ENCODE measurements at places on chromosomes 3 and 15.

DNA sequence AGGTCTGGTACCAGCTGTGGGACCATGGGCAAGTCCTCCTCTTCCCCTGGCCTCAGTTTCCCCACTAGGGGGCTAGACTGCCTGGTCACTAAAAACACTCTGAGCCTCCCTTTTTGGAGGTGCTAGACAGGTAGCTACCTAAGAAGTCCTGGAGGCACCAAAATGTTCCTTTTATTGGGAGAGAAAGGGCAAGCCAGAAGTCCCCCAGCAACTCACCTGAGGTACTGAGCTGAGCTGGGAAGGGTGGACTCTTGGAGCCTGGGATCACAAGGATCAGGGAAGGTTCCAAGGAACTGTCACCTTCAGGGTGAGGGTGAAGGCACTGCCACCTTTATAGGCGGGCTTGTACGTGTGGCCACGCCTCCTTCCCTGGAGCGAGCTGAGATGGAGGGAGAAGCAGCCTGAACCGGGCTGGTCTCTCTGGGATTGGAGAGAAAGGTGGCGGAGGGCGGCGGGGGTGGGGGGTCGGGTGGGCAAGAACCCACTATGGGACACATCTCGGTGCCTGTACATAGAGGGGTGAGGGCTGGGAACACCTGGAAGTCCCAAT, at the start of gene CYP1A1:
Gene CYP1A1, minus strand, starts transcription at position 304 of the 550 bp plus-strand sequence. CDS start 2,431 bp downstream, outside the sequence.
- DNase-seq: no peak

DNA sequence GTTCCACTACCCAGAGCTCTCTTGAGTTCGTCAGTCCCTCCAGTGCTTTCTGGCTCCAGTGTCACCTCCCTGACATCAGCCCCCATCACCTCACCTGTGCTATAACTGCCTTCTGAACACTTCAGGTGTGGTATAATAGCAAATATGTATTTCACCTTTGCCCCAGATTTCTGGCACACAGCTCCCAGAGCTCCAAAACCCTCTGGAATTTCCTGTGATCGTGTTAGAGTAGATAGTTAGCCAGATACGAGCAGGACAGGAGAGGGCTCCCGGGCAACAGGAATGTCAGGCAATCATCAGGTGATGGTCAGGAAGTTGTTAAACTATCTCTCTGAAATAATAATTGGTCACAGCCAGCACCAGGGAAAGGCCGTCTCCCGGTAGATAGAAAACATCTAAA, 22.6 kb upstream of the LIMD1 start:
- no peak for DNase-seq

DNA sequence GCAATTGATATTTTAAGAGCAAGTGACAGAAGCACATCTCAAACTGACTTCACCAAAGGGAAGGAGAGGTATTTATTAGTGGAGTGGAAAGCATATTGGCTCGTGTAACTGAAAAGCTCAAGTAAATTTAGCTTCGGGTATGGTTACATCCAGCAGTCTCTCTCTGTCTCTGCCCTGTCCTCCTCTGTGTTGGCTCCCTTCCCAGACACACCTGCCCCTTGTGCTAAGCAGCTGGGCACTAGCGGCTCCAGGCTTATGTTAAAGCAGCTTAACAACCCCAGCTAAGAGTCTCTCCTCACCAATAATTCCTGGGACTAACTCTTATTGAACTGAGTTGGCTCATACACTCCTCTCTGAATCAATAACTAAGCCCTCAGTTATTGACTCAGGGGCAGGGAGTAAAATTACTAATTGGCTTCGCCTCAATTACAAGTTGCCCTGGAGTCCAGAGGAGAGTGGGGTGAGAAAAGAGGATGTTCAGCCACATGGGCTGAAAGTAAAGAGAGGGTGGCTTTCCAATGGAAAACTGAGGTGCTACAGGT, 12.8 kb upstream of the SH3BP5 start:
- DNase-seq: no peak

GRCh38 chr3:178202194-178202593, 334.0 kb upstream of the KCNMB2 start:
- no peak for DNase-seq

GRCh38 chr3:122875547-122876127, 80.8 kb downstream of the SLC49A4 start:
- no peak for DNase-seq

DNA sequence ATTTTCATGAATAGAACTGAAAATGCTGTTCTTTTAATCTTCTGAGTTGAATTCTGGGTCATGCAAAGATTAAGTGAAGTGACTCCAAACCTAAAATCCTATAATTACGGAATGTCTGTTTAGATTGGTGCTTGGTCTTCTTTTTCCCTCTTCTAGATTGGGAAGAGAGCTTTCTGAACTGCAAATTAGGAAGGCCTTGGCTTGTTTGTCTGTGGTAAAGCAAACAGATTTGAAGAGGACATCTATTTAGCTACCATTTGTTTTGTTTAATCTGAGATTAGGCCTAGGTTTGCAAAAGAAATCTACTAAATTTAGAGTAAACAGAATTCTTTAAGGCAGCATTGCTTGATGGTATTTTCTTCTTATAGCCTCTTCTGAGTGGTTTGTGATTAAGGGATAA, 23.5 kb downstream of the PAQR9 start:
- DNase-seq: no peak

GRCh38 chr3:38119248-38119544, 17.7 kb downstream of the ACAA1 start:
- no peak for DNase-seq

GRCh38 chr3:23746441-23746840, 59.3 kb upstream of the UBE2E1 start:
- no peak for DNase-seq

- no peak for DNase-seq
Observed at GRCh38 chr15:35669432-35670045, 123.6 kb upstream of the DPH6 start.

DNA sequence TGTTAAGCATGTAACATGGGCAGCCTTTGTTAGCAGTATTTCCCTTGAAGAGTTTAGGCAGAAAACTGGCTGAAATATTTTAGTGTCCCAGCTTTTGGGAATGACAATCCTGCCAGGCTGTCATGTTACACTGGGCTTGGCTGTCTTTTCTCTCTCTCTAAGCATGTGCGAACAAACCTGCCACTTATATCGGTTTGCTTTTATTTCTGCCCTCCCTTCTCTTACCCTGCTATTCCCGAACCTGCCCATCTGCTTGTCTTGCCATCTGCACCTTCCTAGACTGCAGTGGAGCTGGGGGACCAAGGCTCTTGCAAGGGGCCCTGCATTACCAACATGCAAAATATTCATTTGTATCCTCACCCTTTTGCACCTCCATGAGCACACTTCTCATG, 339.6 kb downstream of the EPHB1 start:
- no peak for DNase-seq

DNA sequence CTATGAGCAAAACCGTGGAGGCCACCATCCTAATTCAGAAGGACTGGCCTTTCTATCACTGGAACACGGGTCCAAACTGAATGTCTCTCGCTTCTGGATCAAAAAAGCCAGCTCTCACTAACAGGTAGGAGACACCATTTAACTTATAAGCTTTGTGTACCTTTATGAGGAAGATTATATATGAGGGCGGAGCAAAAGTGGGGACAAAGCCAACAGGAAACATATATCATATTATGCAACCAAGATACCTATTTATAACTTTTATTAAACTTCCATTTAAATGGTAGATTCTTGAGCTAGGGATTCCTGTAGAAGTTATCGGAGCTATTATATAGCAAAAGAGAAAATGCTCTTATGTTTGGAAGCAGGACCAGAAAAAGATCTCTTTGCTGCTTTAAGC, 78.4 kb downstream of the IGF2BP2 start:
- DNase-seq: no peak

DNA sequence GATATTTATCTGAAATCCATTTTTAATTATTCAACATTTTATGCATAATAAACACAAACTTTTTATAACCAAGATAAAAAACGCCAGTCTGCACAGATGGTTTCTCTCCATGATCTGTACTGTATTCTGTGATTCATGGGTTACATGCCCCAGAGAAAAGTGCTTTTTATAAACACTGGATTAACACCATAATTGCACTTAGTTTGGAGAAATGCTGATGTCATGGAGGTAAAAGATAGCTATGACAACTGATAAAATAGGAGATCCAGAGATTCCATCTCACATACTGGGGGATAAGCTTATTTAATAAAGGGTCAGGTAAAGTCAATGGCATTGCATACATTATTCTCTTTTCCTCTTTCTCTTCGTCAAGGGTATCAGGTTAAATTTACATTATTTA, 1460.4 kb upstream of the ALCAM start:
- no peak for DNase-seq

GRCh38 chr3:127749787-127750225, 72.5 kb downstream of the MGLL start:
- no peak for DNase-seq

DNA sequence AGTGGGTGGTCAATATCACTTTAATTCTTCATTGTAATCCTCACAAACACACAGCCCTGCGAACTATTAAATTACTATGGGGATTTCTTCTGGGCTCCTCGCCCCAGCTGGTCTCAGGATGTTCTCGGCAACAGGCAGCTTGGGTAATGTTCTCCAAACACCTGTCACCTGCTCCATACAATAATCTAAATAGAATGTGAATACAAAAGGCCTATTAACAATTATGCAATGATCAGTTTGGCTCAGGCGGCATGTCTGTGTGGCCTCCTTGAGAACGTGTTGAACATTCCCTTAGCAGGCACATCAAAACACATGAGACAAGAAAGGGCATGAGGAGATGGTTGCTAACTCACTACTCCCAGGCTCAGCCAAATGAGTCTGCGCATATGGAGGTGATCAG, 158.6 kb upstream of the KBTBD8 start:
- no peak for DNase-seq

DNA sequence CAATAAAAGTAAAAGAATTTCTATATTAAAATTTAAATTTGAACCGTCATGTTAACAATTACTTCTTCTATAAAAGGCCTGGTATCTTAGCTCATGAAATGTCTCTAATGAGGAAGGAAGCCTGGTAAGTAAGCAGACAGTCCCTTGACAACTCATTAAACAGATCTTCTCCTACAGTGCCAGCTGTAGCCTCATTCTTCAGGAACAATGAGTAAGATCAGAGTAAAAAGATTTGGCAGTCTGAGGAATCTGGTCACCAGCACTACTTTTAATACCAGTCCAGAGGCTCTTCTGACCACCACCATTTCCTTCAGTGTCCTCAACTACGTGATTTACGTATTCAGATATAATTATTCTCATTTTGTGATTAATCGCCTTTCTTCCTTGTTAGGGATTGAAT, 955.0 kb upstream of the ALCAM start:
- DNase-seq: no peak

DNA sequence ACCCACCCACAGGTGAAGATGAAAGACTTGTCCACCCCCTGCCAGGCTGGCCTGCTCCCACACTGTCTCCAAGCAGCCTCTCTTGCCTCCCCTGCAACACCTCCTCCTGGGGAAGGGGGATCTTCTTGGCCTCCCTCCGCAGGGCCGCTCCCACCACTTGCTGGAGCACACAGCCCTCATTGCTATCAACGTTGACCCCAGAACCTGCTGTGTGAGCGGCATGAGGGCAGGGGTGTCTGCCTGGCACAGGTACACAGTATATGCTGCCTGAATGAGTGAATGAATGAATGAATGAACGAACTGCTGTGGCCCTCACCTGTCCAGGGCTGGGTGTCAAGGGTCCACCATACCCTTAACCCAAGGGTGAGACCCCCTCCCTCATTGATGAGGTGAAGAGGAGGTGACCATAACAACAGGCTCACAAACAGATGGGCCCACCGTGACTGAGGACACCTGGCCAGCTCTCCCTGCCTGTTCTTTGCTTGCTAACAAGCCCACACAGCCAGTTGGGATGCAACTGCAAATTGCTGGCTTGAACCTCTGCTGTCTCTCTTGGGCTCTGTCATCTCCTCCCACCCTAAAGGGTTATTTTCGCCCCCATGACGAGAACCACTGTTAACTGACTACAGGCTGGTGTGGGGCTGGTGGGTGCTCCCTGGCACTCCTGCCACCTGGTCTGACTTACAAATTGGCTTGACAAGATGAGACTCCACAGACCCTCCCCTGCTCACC, 22.5 kb downstream of the SLC41A3 start:
- no peak for DNase-seq

- no peak for DNase-seq
Observed at GRCh38 chr3:149494022-149494758, 19.7 kb downstream of the TM4SF4 start.

GRCh38 chr15:99953886-99954285, 220.6 kb upstream of the LYSMD4 start:
- no peak for DNase-seq

- DNase-seq: no peak
Observed at GRCh38 chr3:139778682-139779233, 101.0 kb upstream of the NMNAT3 start.

- no peak for DNase-seq
Observed at GRCh38 chr3:45712434-45713110, 23.4 kb downstream of the SACM1L start.

- no peak for DNase-seq
Observed at GRCh38 chr3:11720917-11721411, 77.2 kb upstream of the VGLL4 start.

GRCh38 chr3:20743553-20744321, 557.7 kb upstream of the SGO1 start:
- no peak for DNase-seq

DNA sequence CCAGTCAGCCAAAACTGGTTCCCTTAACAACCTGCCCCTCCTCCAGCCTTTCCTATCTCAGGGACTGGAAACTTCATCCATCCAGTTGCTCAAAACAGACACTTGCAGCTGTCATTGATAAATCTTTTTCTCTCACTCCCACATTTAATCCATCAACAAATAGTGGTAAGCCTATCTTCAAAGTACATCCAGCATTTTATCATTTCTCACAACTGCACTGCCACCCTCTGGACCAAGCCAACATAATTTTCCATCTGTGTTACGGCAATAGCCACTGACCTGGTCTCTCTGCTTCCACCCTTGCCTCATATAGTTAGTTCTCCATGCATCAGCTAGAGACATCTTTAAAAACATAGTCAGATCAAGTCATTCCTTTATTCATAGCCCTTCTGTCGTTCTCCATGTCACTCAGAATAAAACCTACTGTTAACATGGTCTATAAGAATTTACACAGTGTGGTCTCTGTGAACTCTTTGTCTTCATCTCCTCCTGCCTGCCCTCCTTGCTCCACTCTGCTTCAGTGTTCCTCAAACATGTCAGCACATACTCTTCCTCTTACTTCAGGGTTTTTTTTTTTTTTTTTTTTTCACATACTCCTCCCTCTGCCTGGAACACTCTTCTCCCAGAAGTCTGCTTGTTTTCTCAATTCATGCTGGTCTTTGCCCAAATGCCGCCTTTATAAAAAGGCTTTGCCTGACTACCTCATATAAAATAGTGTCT, 102.5 kb upstream of the COL6A5 start:
- no peak for DNase-seq

GRCh38 chr3:153070511-153070868, 91.5 kb upstream of the RAP2B start:
- no peak for DNase-seq

- no peak for DNase-seq
Observed at GRCh38 chr3:67478423-67478822, 176.0 kb downstream of the SUCLG2 start.

- no peak for DNase-seq
Observed at GRCh38 chr3:79517766-79518413, 249.9 kb downstream of the ROBO1 start.

DNA sequence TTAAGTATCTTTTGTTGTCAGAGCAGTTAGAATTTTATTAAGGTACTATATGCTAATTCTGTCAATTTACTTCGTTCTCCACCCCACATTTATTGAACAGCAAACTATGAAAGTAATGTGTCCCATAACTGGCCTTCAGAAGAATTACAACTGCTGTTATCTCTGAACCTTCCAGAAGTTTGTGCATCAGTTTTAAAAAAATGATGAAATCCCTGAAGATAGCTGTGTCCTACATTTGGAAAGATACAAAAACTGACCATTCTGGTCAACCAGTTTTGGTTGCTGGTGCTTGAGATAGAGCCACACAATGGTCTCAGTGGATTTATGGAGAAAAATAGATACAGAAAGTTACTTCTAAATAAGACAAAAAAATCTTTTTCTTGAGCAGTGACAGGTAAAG, 5.9 kb downstream of the UBE2Q2 start:
- no peak for DNase-seq
